ENCODE measurements at places on chromosomes 16 and 17.

DNA sequence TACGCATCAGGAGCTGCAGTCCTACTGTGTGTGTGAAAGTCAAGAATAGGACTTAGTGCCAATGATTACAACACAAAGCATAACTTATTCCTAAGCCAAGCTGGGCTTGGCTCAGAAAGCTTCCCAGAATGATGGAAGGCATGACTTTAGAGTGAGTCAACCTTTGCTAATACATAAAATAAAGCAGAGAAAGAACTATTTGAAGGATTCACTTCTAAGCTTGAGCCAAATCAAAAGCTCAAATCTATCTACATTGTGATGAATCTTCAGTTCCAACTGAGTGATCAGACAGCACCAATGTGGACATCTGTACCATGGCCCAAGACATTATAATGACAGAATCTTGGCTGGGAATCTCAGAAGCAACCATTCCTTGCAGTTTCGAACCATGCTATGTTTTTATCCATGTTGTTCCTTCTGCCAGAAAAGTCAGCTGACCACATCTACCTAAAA lies 41.4 kb downstream of the SMG6 start:
- no peak for DNase-seq

DNA sequence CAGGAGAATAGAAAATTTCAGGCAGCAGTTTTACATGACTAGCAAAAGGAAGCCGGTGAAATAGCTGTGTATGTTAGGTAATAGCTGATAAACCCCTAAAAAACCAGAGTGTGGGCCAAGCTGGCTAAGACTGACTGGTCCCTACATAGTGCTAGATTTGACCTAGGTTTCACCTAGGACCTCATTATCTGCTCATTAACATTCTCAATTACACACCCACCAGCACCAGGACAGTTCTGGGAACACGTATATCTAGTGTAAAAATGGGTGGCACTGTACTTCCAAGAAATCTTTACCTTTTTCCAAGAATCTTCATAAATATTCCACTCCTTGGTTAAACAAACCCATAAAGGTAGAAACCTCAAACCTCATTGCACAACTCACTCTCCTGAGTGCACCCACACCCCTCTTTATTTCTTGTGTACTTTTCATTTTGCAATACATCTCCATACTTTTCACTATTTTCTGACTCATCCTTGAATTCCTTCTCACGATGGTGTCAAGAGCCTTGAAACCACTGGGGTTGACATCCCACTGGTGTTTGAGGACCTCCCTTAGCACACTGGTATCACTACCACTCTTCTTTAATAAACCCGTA lies 262.7 kb upstream of the KCNJ16 start:
- no peak for DNase-seq

GRCh38 chr17:43092901-43093300 lies 32.3 kb downstream of the BRCA1 start:
- no peak for DNase-seq

GRCh38 chr17:27282054-27282551 lies 11.8 kb upstream of the WSB1 start:
- no peak for DNase-seq

DNA sequence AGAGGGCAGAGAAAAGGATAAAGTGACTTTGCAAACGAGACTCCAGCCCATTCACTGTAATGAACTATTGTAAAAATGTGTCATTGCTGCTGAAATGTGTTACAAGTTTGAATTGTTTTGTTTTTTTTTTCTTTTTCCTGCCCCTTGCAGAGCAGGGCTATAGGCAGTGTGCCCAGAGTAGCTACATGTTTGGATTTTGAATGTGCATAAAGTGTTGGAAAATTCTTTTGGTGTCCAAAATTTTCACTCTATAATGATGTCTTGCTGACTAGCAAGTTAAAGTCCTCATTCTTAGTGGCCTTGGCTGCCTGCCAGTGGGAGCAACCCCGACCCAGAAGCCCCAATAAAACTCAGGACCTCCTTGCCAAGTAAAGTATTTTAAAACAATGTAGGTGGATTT lies 66.5 kb downstream of the IGF2BP1 start:
- DNase-seq = no peak

DNA sequence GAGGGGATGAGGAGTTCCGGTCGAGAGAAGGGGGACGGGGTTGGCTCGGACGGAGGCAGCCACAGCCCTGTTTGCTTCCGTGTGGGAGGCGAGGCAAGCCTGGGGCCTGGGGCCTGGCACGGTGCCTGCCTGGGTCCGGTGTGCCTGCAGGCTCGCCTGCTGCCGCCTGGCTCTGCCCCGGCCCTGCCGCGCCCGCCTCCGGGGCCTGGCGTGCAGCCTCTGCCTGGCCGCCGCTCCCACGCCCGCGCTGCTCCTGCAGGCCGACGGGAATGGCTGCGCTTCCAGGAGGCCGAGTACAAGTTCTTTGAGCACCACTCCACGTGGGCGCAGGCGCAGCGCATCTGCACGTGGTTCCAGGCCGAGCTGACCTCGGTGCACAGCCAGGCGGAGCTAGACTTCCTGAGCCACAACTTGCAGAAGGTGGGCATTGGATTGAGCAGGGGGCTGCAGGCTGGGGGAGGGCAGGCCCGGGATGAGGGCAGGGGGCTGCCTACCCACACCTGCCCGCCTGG lies 53.1 kb downstream of the MRC2 start:
- no peak for DNase-seq

- no peak for DNase-seq
Measured at GRCh38 chr17:80660527-80661198, 116.0 kb downstream of the RPTOR start.

DNA sequence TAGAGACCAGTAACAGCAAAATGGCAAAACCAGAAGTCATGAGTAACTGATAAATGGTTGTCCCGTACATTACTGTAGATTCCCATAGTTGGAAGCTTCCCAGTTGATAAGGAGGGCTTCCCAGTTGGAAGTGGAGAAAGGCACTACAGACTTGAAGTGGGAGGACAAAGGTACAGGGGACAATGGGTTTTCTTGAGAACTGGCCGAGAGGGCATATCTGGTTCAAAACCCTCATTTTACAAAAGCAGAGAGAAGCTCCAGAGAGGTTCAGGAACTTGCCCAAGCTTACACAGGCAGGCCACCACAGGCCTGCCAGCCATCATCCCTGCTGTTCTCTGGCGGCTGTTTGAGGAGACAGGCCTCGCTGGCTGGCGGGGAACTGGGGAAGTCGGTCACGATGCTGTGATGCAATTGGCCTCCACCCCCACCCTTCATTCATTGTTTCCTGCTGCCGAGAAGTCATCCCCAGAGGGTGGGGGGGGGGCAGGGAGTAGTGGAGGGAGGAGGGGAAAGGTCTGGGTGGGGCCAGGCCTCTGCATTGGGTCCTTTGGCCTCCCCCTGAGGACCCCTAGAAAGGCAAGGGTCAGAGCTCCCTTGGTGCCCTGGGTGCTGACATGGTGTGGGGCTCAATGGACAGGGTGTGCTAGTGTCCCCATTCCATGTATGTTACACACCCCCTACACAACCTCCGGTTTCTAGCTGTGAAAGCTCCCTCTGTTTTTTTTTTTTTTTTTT lies 3.0 kb downstream of the UBALD2 start:
- DNase-seq = peak; percentile 39

GRCh38 chr17:57747221-57748017 lies 2.3 kb upstream of the CCDC182 start:
- no peak for DNase-seq

DNA sequence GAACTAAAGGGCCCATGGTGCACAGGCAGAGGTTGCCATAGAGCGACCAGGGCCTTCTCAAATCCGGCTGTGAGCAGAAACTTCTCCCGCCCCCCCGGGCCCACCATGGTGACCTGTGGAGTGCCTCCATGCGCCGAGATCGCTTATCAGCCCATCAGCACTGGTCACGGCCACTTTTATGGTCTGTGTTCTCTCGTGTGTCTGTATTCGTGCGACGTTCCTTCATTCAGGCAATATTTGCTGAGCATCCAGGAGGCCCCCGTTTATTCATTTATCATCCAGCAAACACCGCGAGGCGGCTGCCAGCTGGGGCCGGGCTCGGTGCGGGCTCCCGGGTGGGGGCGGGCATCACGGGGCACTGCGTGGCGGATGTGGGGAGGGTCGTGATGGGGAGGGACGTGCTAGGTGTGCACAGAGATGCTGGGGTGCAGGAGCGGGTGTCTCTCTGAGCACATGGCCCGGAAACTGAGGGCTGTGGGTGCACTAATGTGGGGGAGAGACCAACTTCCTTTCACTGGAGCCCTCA lies 88.0 kb upstream of the CBX4 start:
- DNase-seq = no peak

- no peak for DNase-seq
Measured at GRCh38 chr17:49035470-49036269, 38.5 kb downstream of the IGF2BP1 start.

GRCh38 chr17:65173284-65173793 lies 36.2 kb downstream of the RGS9 start:
- DNase-seq = peak; percentile 48

GRCh38 chr17:28136923-28137322 lies 94.4 kb downstream of the NLK start:
- DNase-seq = no peak

GRCh38 chr16:69618307-69618706 lies 52.5 kb downstream of the NFAT5 start:
- no peak for DNase-seq

DNA sequence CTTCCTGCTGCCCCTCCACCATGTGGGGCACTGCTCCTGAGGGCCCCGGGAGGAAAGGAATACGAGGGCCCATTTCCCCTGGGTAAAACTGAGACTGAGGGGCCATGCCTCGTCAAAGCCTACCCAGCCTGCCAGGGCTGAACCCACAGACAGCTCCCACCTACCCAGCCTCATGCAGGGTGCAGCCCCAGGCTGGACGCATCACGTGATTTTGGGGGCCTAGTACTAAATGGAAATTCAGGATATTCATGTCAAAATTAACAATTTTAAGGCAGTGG lies 3.4 kb upstream of the OSGIN1 start:
- no peak for DNase-seq

DNA sequence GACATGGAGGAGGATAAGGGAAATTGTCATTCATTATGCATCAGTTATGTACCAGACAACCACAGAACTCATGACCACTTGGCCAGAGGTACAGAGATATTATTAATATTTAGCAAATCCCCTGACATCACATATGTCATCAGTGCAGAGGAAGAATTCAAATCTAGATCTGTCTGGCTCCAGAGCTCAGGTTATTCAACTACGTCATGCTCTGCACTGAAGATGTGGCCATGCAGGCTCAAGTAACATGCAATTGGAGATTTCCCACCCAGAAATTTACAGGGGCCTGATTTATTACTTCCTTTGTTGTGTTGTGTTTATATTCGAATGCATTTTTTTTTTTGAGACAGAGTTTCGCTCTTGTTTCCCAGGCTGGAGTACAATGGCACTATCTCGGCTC lies 224.3 kb downstream of the HS3ST4 start:
- no peak for DNase-seq

GRCh38 chr16:88326611-88327485 lies 55.9 kb upstream of the ZNF469 start:
- DNase-seq = no peak

DNA sequence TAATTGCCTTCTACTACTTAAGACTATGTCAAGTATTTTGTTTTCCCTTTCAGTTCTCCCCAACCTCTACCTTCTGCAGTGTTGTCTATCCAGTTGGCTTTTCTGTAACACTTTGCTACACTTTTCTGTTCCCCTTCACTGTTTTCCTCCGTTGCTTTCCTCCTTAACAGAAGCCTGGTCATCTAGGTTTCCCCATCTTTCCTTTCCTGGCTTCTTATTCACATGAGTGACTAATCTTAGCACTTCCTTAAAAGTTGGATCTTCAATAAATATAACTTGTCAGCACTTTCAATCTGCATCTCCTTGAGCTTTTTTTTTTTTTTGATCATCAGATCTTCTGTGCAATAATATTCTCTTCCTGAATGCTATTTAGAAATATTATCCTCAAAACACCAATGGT lies 2.8 kb upstream of the SLFN11 start:
- no peak for DNase-seq

- DNase-seq = no peak
Measured at GRCh38 chr17:46124695-46125592, 68.3 kb downstream of the KANSL1 start.

DNA sequence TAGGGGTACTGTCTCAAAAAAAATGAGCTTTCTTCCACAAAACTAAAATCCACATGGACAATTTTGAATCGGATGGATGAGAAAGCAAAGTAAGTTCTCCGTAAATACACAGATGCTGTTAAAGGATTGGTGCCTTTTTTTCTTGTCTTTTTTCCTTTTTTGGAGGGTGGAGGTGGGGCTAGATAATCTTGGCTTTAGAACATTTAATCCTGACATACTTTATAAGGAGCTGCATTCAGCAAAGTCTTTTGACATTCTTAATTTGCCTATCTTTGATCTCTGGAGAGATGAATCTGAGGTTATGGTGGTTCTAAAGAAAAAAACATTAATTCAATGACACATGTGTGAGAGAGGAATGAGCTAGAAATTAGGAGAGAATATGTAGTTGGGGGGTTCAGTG lies 312.3 kb upstream of the KCNJ16 start:
- no peak for DNase-seq

GRCh38 chr17:32007463-32008298 lies 498 bp downstream of the LRRC37B start:
- peak; percentile 5 for DNase-seq

- DNase-seq = no peak
Measured at GRCh38 chr17:10742431-10742830, 12.6 kb upstream of the TMEM220 start.

DNA sequence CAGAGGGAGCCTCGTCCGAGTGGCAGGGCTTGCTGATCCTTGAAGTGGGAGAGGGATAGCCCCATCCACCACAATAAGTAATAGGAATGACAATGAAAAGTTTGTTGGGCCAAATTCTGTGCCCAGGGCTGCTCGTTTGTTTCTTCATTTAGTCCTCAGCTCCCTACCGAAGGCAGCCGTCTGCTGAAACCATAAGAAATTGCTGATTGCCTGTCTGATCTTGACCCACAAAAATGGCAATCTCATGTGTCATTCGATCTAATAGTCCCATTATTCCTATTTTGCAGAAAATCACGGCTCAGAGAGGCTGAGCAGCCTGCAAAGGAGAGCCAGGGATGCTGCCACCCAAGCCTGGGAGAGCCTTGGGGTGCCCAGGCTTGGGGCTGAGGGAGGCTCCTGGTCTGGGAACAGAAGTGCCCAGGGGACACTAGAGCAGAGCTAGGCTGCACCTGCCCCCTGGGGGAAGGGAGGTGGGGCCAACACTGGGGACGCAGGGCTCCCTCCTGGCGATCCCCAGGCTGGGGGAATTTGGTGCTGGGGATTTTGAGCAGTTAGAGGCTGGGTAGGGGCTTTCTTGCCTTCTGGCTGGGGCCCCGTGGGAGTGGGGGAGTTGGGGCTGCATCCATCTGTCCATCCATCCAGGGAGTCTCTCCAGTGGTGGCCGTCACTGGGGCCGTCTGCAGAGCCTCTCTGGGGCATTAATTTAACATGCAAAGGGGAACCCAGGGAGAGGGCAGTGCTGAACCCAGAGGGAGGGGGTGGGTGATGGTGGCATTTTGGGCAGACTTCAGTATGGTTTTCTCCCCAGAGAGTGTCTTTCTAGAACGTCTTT lies 53.5 kb downstream of the SOCS1 start:
- DNase-seq = no peak

- no peak for DNase-seq
Measured at GRCh38 chr17:69820876-69821473, 254.1 kb upstream of the KCNJ16 start.

Data from activated gamma-delta T cell treated with anti-CD3 and anti-CD28 coated beads, Interleukin-2, amount 50 U/mL, for 16 hours (primary cell).